AG04449 (cell line): ENCODE measurements at places on chromosomes 7 and 10.

DNA sequence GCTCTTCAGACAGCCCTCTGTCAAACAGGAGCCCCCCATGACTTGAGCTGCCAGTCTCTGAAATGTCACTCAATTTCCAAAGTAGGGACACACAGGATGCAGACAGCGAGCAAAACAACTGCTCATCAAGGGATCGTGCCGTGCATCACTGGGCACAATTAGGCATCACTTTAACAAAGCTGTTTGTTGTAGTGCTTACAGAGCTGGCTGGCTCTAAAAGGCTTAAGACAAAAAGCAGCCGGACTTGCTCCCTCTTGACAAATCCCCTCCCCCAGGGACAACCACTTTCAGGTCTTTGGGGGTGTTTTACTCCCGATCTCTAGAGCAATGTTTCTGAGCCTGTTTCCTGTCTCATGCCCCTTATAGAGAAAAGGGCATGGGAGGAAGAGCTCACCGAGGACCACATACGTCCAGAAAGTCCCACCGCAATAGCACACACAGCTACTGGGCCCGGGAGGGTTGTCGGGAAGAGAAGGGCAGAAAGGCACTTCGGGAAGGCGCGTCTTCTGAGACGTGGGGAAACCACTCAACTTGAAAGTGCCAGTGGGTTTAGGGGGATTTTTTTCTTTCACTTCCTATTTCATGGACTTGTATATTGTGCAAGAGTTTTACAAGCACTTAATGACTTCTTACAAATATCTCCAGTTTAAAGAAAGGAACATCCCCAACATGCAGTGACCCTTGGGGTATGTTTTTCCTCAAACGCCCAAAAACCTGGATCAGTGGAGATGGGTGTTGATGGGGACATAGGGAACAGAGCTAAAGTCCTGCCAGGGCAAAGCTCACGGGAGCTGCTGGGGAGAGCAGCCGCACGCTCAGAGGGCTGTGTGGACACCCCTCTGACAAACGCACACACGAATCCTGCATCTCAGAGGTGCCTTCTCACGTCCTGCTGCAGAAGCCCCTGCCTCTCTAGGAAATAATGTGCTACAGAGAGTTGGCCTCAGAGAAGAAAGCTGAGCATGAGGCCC lies 27.1 kb downstream of the LRRC20 start:
- no peak for DNase-seq

- DNase-seq = no peak
These were observed 449.1 kb downstream of the XPNPEP1 start for GRCh38 chr10:109474261-109474660.

DNA sequence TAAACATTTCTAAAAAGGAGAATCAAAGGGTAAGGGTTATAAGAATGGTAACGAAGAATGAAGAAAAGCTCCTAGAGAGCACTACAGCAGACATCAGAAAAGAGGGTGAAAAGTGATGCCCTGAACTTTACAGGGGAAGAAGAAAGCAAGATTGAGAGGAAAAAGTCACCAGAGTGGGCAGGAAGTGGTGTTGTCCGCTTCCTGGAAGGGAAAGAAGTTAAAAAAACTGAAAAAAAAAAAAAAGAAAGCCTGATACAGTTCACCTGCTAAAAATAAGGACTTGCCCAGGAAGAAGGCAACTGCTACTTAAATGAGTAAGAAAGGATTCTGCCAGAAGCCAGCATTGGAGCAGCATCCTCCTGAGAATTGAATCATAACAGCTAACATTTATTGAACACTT lies 330.1 kb upstream of the PHF14 start:
- DNase-seq = no peak

- no peak for DNase-seq
These were observed 174.8 kb downstream of the PTEN start for GRCh38 chr10:88038268-88038667.

DNA sequence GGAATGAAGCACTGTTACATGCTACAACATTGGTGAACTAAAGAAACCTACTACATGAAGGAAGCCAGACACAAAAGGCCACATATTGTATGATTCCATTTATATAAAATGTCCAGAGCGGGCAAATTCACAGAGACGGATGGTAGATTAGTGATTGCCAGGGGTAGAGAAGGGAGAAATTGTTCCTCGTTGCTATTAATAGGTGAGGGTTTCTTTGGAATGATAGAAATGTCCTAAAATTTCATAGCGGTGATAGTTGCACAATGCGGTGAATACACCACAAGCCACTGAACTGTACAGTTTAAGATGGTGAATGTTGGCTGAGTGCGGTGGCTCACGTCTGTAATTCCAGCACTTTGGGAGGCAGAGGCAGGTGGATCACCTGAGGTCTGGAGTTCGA lies 29.0 kb downstream of the DENND2A start:
- no peak for DNase-seq

GRCh38 chr10:57627642-57628178 lies 640.0 kb downstream of the IPMK start:
- DNase-seq = no peak

DNA sequence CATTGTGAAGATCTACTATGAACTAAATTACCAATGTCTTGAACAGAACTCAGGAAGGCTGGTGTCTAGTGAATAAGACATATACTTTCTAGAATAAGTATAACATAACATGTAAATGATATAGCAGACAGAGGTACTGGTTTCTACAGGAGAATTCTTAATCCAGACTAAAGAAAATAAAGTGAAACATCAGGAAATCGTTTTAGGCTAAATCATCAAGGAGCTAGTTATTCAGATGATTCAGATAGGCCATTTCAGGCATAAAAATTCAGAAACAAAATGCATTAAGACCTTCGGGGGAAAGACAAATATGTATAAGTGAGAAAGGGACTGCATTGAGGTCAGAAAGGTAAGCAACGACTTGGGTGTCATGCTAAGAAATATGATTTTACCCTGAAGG lies 170.6 kb downstream of the LRRN3 start:
- DNase-seq = no peak

DNA sequence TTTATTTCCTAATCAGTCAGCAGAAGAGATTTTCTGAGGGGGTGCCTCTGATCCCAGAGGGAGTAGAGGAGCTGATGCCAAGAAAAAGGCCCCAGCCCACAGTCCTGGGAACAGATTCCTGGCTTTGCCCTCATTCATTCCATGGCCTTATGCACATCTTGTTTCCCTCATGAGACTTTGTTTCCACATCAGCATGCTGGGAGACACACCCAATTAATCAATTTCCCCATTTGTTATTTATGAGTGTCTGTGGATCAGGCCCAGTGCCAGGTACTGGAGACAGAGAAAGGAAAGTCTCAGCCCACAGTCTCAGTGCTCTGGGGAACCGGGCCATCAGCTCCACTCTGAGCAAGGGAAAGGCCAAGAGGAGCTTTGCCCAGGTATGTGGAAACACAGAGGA lies 496.2 kb upstream of the ZMIZ1 start:
- no peak for DNase-seq

- DNase-seq = no peak
These were observed 73.3 kb upstream of the WAC start for GRCh38 chr10:28459453-28460144.

DNA sequence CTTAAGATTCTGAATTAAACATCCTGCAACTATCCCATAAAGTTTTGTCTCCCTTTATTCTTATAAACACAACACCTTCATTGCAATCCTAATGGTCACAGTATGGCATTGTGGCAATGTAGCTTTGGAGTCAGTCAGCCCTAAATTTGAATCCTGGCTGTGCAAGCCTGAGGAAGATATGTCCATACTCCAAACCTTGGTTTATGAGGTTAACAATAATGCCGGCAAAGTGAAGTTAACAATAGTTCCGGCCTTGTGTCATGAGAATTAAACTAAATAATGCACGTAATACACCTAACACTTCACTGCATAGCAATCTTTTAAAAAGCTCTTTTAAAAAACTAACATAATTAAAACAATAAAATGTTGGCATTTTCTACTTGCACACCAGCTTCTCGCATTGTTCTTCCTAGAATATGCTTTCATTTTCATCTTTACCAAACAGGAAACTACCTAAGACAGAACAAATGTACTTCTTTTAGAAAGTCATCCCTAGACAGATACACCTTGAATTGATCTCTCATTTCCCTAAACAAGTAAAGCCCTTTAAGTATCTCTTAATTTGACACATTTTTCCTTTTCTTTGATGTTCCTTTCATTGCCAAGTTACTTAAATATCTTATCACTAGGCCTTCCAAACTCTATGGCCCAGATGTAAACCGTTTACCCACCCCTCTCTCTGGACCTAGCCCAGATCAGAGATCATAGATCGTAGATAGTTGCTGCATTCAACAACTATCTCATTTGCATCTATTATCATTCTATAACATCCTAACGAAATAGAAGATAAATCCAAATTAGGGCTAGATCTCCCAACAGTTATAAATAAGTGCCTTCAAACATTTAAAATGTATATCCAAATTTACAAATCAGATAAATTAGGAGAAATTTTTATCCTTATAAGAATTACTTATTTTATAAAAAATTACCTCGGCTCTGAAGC lies 66.7 kb downstream of the CREB3L2 start:
- no peak for DNase-seq

GRCh38 chr7:50584793-50585408 lies 19.7 kb upstream of the DDC start:
- no peak for DNase-seq

GRCh38 chr10:89540420-89540949 lies 5.1 kb upstream of the SLC16A12 start:
- no peak for DNase-seq

DNA sequence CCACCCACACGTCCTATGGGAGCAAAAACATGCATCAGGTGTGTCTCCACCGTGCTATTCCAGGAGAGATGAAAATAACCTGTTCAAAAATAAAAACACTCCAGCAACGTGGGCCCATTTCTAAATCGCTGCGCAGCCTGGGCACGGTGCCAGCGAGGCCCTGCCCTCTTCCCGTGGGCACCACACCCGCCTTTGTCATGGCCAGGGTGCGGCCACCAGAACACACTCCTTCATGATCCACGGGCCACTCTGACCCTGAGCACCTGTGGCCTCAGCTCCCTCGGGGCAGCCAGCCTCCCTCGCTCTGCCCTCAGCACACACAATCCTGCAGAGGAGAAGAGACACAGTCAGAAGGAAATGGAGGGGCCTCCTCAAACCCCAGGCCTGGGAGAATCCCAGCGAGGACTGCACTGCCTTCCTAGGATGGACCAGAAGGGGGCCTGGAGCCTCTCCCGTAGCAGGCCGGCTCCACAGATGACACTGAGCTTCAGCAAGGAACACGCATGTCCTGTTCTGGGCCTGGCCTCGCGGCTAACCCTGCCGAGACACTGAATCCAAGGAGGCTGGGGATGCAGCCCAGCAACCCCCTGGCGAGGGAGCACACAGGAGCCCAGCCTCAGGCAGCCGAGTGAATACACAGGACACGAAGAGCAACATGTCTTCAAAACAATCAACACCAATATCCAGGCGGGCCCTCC lies 169.0 kb downstream of the MAD1L1 start:
- DNase-seq = no peak

- DNase-seq = no peak
These were observed 2.5 kb downstream of the ZKSCAN1 start for GRCh38 chr7:100017875-100018274.

DNA sequence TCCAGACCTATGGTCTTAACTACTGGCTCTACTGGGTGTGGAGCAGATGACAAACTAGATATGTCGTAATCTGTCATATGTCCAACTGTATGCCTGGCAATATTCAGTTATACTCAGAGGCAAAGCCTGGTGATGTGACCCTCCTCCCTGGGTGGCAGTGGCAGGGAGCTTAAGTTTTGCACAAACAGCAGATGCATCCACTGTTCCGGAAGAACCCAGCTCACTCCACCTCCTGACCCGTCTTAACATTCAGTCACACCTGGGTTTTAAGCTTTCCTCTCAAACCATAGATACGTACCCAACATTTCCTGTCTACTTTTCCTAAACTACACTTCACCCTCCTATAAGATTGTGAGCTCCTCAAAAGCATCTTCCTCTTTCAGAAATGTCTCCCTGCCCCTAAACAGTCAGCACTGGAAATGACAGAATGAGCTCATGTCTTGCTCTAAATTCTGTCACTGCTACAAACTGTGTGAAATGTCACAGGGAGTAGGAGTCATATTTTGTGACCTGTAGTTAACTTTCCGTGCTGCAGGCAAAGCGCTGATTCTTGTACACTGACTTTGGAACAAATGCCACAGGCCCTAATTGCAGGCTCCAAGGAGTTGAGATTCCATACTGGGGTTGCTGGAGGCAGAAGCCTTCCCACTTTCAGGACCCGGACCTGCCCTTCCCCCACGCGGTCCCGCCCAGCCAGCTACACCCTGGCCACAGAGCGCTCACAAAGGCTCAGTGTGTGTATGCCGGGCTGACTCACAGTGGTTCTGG lies 23.9 kb downstream of the SCD start:
- DNase-seq = no peak

DNA sequence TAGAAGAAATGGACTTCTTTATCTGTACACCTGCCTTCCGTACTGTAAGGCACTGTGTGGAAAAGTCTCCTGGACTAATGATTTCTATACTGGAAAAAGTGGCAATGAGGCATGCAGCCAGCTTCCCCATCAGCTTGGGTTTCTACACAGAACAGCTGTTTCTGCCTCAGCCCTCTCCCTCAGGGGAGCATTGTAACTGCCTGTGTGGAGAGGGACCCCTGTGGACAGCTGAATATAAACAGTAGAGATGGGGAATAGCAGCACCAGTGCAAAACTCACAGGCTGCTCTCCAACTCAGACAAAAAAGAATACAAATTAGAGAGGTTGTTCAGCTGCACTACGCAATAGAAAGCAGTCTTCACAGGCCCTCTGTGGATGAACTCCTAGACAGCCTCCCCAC lies 451.3 kb upstream of the MBL2 start:
- no peak for DNase-seq

DNA sequence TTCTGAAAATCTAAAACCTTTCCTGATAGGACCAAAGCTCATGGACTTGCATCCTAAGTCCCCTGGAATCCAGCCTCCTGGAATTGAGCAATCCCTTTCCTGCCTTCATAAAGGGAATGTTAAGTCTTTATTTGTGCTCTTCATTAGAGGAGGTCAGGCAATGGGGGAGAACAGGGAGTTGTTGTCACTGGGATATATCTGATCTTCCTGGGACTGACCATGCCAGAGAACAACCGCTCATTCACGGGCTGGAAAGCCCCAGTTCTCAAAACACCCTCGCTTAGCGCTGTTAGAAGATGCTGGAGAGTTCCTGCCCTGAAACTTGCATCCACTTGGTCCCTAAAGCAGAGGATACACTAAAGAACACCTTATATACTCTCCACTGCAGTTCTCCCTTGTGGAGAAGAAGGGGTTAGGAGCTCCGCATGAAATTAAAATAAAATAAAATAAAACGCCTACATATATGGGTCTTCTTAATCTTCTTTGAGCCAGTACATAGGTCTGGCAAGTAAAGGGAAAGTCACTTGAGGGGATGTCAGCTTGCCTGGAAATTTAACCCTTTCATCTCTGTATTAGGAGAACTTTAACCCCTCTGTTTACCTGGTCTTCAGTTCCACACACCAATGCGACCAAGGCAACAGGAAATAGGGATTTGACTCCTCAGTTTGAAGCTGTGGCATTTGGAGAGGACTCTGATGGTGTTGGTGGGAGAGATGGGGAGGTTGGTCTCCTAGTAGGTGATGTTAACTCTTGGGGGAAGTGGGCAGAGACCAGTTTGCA lies 1.2 kb downstream of the SORCS1 start:
- no peak for DNase-seq

GRCh38 chr10:130711072-130711471 lies 574.9 kb downstream of the GLRX3 start:
- no peak for DNase-seq

GRCh38 chr7:157383868-157384267 lies 47.1 kb downstream of the DNAJB6 start:
- no peak for DNase-seq
